ENCODE measurements at places on chromosomes 7 and 10.

GRCh38 chr10:26970667-26971066 is 109.9 kb upstream of the ABI1 start:
- no peak for DNase-seq

DNA sequence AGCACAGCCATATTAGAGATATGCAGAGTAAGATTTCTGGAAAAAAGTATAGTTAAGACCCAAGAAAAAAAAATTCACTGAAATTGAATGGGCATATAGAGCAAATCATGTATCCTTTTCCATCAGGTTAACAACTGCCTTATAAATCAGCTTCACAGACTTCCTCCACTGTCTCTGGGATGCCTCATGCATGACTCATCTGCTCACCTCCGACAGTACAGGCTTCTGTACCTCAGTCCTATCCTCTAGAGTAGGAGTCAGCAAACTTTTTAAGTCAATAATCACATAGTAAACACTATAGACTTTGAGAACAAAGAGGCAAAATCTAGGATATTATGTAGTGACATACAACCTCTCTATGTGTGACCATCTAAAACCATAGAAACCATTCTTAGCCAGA is 211.6 kb upstream of the SP8 start:
- no peak for DNase-seq

GRCh38 chr7:113083816-113084495 is 2.7 kb downstream of the GPR85 start:
- DNase-seq, result no peak

GRCh38 chr7:124246262-124246863 is 213.5 kb upstream of the TMEM229A start:
- no peak for DNase-seq

DNA sequence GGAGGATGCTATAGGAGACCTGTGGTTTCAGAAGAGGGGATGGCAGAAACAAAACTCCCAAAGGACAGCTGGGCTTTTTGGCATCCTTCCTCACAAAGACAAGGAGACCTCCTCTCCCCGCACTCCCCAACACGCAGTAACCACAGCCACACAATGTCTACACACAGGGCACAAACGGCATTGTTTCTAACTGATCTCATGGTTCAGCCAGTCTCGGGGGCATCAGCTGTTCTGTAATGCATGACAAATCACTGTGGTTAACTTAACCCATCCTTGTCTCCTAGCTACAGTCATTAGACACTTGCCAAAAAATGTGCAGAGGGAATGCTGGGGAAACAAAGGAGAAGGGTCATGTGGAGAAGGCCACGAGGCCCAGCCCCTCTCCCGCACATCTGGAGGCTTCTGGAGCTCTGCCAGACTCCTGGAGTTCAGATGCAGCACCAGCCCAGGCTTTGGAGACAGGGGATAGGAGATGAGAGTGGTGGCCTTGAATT is 7.6 kb upstream of the ADAMTS14 start:
- DNase-seq, result no peak

All from activated T-cell treated with anti-CD3 and anti-CD28 coated beads for 48 hours (primary cell).